ENCODE measurements at places on chromosomes 4 and X.
A peak's percentile ranks its signal among the peaks of the same experiment; 100 is the strongest.

- DNase-seq = no peak
Observed at GRCh38 chrX:20116087-20116576, 575 bp downstream of the MAP7D2 start.

- no peak for DNase-seq
Observed at GRCh38 chr4:153453402-153453801, 12.8 kb upstream of the TMEM131L start.

- peak; percentile 79 for DNase-seq
Observed at GRCh38 chr4:71389149-71389827, 50.5 kb downstream of the SLC4A4 start.

GRCh38 chrX:153599192-153600031 lies 473 bp upstream of the CCNQ start:
- DNase-seq = peak; percentile 92

GRCh38 chrX:39854772-39855747 lies 242.7 kb downstream of the BCOR start:
- DNase-seq = no peak

- peak; percentile 98 for DNase-seq
Observed at GRCh38 chrX:49922291-49923241, at the start of gene CLCN5. CLCN5 (plus strand) TSS chrX:49922596; CDS start chrX:49925299, 2,703 bp downstream.

DNA sequence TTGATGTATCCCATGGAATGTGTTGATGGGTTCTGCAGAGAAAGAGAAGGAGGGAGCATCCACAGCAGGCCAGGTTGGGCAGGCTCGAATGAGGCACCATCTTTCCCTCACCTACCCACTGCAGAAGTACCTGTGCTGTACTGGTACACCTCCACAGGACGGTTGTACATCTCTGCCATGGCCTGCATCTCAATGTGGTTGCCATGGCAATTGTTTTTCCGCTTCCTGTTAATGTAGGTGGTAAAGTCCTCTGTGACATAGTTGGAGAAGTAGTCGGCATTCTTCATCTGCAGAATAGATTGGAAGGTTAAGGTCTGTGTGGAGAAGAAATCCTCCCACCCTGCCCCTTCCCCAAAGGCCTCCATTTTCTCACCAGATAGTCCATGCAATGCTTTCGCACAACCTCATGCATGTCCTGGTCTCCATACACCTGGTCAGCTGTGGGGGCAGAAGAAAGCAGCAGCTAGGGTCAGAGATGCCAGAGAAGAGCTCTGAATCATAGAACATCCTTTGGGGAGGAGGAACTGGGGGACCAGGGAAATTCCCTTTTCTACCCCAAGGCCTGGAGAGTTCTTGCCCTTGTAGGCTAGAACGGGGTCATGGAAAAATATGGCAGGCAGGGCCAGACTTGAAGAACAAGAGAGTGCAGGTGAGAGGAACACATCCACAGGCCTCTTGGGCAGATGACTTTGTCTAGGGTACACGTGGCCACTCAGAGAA lies 15.9 kb upstream of the PIM2 start:
- no peak for DNase-seq

DNA sequence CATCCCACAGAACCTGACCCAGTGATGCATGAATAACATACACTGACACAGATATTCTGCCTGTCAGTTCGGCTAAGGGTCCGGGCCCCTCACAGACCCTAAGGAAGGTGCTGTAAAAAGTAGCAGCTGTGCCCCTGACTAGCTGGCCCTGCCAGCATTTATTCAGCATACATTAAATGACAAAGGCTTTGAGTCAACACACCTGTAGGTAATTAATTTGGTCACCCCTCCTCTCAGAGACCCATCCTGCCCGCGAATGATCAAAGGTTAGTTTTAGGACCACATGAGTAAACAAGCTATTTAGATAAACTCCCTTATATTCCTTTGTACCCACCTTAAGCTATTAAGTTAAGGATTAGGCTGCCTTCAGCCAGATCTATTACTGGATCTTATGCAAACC lies 429.0 kb upstream of the NWD2 start:
- no peak for DNase-seq

- DNase-seq = no peak
Observed at GRCh38 chr4:123317211-123317610, 79.4 kb upstream of the SPRY1 start.

GRCh38 chr4:40059362-40059761 lies 2.7 kb downstream of the N4BP2 start:
- no peak for DNase-seq

Data from femur (tissue), 1 donor.